ENCODE measurements at places on chromosomes 13 and 19. TPM values are rescaled to one million over a fixed set of nuclear protein-coding genes. Genes with fewer than 3 reads are reported as not detected.

TMEM86B gene
- total RNA-seq: 18.8 TPM

UHRF1 gene
- 103 TPM for total RNA-seq

TNFRSF19 gene
- not detected for total RNA-seq

BCAM gene
- not detected for total RNA-seq

IZUMO4 gene
- total RNA-seq: 17.7 TPM

ZNF888 gene
- total RNA-seq: 10.4 TPM

DNA sequence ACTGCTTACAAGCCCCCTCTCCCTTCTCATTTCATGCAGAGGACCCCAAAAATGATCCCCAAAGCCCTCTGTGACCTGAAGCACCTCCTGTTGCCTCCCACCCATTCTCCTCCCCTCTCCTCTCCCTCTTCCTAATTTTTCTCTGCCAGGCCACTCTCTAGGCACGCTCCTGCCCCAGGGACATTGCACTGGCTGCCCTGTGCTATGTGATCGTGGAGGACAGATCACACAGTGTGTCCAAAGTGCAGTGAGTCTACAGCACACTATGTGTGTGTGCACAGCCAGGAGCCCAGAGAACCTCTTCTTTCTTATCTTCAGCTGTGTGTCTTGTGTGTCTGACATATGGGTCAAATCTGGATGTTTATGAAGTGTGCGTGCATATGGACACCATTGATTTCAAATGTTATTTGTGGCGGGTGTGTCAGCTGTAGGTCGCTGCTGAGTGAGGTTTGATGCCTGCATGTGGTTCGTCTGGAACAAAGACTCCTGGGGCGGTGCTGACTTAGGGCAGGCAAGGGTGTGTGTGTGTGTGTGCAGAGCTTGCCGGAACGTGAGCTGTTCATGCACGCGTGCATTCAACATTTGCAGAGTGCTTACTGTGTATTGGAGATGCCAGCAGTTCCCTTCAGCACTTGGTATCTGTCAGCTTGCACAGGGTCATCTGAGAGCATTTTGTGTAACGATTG lies 2.1 kb upstream of the KLHL26 start:
- H3K27me3 ChIP-seq: peaks cover 9% of the 10 kb centered on the region
- peaks cover 24% of the 10 kb centered on the region for H3K4me1 ChIP-seq
- peaks cover 2% of the 10 kb centered on the region for H3K36me3 ChIP-seq

DNA sequence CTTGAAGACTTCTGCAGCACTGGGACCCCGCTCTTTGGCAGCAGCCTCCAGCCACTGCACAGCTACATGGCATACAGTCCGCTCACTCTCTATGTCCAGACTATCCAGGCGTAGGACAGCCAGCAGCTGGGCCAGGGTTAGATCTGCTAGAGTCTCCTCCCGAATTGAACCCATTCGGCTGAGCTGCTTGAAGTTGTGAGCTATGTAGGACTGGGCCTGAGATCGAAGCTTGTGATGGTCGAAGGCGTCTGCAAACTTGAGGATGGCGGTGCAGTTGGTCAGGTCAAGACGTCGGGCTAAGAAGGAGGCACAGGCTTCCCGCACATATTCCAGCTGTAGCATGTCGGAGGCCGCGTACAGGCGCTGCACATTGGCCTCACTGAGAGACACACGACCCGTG lies 900 bp downstream of the KBTBD7 start:
- H3K4me3 ChIP-seq: peak overlapping the region; percentile 95
- DNase-seq: no peak
- no peaks in the 10 kb centered on the region for H3K27me3 ChIP-seq
- peak overlapping the region; percentile 89 for H3K27ac ChIP-seq
- H3K36me3 ChIP-seq: peaks cover 39% of the 10 kb centered on the region

GRCh38 chr19:4620675-4621074 lies 18.6 kb upstream of the TNFAIP8L1 start:
- no peak overlapping the region for H3K27ac ChIP-seq
- no peaks in the 10 kb centered on the region for H3K36me3 ChIP-seq
- H3K27me3 ChIP-seq: peaks cover 6% of the 10 kb centered on the region

DNA sequence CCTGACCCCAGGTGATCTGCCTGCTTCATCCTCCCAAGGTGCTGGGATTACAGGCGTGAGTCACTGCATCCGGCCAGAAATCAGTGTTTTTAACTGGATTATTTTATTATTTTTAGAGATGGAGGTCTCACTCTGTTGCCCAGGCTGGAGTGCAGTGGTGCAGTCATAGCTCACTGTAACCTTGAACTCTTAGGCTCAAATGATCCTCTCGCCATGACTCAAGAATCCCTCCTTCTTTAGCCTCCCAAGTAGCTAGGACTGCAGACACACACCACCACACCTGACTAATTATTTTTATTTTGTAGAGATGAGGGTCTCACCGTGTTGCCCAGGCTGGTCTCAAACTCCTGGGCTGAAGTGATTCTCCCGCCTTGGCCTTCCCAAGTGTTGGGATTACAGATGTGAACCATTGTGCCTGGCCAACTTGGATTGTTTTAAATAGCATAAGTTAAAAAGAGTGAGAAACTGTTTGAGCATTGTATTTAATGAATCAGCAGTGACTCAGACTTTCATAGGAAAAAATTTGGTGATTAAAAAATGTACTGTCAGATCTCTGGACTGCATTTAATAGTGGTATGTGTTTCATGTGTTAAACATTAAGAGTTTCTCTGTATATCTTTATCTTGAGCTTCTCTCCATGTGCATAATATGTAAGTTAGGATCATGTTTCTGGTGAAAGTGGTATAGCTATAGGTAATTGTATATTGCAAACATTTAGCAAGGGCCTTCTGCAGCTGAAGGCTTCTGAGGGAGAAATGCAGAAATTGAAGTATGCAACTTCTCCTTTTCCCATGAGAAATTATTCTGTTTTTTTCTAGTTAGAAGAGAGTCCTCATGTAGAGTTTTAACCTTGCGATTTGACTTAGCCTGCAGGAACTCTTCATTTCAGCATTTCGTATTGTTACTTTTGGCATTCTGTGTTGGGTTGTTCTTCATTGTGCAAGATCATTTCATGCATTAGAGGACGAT lies 121.2 kb downstream of the PCCA start:
- no peaks in the 10 kb centered on the region for H3K27me3 ChIP-seq
- H3K27ac ChIP-seq: no peak overlapping the region
- no peak for DNase-seq
- no peak overlapping the region for H3K4me3 ChIP-seq
- H3K36me3 ChIP-seq: peaks cover 21% of the 10 kb centered on the region

DNA sequence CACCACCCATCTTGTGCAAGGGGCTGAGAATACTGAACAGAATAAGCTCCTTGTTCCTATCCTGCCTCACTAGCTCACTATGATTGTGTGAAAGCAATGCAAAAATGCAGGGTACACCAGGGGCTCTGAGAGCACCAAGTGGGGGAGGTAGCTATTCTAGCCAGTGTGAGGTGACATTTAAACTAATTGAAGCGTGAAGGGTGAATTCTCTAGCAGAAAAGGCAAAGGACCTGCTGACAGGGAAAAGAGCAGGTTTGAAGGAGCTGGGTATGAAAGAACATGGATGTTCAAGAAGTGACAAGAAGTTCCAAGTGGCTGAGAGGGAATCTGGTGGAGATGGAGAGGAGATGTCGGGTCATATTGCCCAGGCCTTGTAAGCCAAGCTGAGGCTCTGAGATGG lies 64.2 kb downstream of the SIAH3 start:
- peaks cover 4% of the 10 kb centered on the region for H3K27me3 ChIP-seq
- no peak for DNase-seq
- no peak overlapping the region for H3K4me3 ChIP-seq
- H3K4me1 ChIP-seq: no peaks in the 10 kb centered on the region
- H3K27ac ChIP-seq: no peak overlapping the region
- no peaks in the 10 kb centered on the region for H3K36me3 ChIP-seq

- H3K27me3 ChIP-seq: no peaks in the 10 kb centered on the region
- H3K36me3 ChIP-seq: peaks cover 33% of the 10 kb centered on the region
- H3K4me3 ChIP-seq: no peak overlapping the region
- no peak for DNase-seq
- H3K4me1 ChIP-seq: no peaks in the 10 kb centered on the region
- no peak overlapping the region for H3K27ac ChIP-seq
Observed at GRCh38 chr19:49626226-49626625, 13.7 kb downstream of the RRAS start.

GRCh38 chr19:41930926-41931592 lies 2.8 kb upstream of the ERFL start:
- no peak for DNase-seq
- peaks cover 18% of the 10 kb centered on the region for H3K27me3 ChIP-seq
- H3K4me1 ChIP-seq: peaks cover 27% of the 10 kb centered on the region
- no peak overlapping the region for H3K4me3 ChIP-seq
- no peak overlapping the region for H3K27ac ChIP-seq
- peaks cover 5% of the 10 kb centered on the region for H3K36me3 ChIP-seq

DNA sequence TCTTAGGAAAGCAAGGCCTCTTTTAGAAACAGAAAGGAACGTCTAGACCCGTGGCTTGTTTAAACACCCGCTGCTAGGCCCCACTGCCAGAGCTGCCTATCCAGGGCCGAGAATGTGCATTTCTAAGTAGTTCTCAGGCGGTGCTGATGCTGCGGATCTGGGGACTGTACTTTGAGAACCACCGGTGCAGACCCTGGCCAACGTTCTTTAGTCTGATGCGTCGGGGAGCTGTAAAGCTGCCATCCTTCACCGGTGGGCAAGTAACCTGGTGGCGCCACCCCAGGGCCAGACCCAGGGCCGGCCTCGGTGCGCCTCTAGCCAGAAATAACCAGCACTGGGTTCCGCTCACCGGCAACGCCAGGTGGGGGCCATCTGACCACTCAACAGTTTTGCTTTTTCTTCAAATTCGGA lies 47.1 kb downstream of the TGDS start:
- H3K27me3 ChIP-seq: peaks cover 8% of the 10 kb centered on the region
- H3K4me1 ChIP-seq: peaks cover 16% of the 10 kb centered on the region
- no peak for DNase-seq
- H3K36me3 ChIP-seq: peaks cover 8% of the 10 kb centered on the region
- H3K4me3 ChIP-seq: peak overlapping the region; percentile 89

GRCh38 chr19:18839465-18840287 lies 7.9 kb downstream of the UPF1 start:
- peaks cover 44% of the 10 kb centered on the region for H3K4me1 ChIP-seq
- no peaks in the 10 kb centered on the region for H3K27me3 ChIP-seq
- H3K4me3 ChIP-seq: no peak overlapping the region
- H3K36me3 ChIP-seq: peaks cover 21% of the 10 kb centered on the region

- H3K36me3 ChIP-seq: peaks cover 27% of the 10 kb centered on the region
- H3K4me1 ChIP-seq: peaks cover 43% of the 10 kb centered on the region
- peak overlapping the region; percentile 84 for H3K4me3 ChIP-seq
- H3K27ac ChIP-seq: peak overlapping the region; percentile 98
- peaks cover 2% of the 10 kb centered on the region for H3K27me3 ChIP-seq
Observed at GRCh38 chr19:39410831-39411080, 1.7 kb upstream of the PLEKHG2 start.

DNA sequence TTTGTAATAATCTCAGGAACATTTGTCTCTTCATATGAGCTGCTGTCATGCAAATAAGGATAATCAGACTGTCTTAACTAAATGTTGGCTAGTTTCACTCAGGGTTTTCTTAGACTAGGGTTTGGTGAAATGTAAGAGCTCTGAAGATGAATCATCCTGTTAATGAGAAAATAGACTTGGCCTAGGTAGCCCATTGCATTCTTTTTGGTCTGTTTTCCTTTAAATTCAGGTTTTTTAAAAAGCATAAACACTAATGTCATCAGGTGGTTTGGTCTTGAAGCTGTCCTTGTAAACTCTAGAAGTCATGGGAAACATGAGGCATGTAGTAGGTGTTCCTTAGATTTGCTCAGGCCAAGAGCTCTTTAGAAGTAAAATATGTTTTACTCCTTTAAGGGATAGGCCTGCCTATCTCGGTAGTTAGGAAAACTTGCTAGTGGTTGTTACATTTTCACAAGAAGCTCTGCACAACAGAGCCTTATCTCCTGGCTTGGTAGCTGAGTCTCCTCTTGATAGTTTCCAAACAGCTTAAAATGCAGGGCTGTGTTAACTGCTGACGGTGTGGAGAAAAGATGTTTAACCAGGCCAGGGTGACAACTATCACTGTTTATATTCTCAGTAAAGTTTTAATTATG lies 62.0 kb upstream of the C1QTNF9B start:
- no peak overlapping the region for H3K27ac ChIP-seq
- no peak for DNase-seq
- no peak overlapping the region for H3K4me3 ChIP-seq
- H3K27me3 ChIP-seq: peaks cover 24% of the 10 kb centered on the region

DNA sequence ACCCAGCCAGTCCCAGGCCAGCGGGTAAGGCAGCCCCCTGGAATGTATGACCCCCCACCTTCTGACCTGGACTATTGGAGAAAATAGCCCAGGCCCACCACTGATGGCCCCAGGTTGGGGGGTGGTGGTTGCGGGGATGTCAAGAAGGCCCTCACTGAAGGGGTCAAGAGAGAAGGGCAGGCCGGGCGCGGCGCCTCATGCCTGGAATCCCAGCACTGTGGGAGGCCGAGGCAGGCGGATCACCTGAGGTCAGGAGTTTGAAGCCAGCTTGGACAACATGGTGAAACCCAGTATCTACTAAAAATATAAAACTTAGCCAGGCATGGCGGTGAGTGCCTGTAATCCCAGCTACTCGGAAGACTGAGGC lies 1.5 kb upstream of the ADAMTSL5 start:
- peak overlapping the region; percentile 13 for H3K4me3 ChIP-seq
- no peak overlapping the region for H3K27ac ChIP-seq
- peaks cover 7% of the 10 kb centered on the region for H3K4me1 ChIP-seq
- no peak for DNase-seq

DNA sequence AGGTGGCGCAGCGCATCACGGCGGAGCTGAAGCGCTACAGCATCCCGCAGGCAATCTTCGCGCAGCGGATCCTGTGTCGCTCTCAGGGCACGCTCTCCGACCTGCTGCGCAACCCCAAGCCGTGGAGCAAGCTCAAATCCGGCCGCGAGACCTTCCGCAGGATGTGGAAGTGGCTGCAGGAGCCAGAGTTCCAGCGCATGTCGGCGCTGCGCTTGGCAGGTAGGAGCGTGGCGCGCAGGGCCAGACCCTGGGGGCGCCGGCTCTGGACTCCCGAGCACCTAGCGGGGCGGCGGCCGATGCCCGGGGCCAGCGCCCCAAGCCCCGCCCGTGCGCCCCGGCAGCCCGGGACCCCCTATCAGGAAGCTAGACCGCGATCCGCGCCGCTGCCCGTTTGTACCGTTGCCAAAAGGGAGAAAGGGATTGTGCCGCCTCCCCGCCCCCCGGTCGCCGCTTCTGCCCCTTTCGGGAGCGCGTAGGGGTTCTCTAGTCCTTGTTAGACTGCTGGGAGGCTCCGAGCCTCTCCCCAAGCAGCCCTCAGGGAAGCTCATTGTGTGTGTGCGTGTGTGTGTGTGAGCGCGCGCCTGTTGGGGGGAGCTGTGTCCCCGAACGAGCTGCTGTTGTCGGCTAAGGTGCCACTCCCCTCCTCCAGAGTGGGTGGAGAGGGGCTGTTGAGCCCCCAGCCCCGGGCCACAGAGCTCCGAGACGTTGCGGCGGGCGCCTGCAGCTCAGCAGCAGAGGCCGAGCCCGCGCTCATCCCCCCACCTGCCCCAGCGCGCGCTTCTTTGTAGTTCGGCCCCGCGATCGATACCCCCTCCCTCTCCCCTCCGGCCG lies 1.5 kb downstream of the ONECUT3 start:
- H3K4me3 ChIP-seq: no peak overlapping the region
- H3K27ac ChIP-seq: peak overlapping the region; percentile 67
- DNase-seq: peak; percentile 58
- H3K27me3 ChIP-seq: peaks cover 68% of the 10 kb centered on the region
- peaks cover 12% of the 10 kb centered on the region for H3K4me1 ChIP-seq
- peaks cover 2% of the 10 kb centered on the region for H3K36me3 ChIP-seq

GRCh38 chr13:37736045-37736444 lies 133.5 kb downstream of the TRPC4 start:
- no peaks in the 10 kb centered on the region for H3K4me1 ChIP-seq
- no peak overlapping the region for H3K27ac ChIP-seq
- no peaks in the 10 kb centered on the region for H3K36me3 ChIP-seq
- no peak for DNase-seq
- H3K4me3 ChIP-seq: no peak overlapping the region

- no peak overlapping the region for H3K27ac ChIP-seq
- H3K4me3 ChIP-seq: no peak overlapping the region
- DNase-seq: no peak
- no peaks in the 10 kb centered on the region for H3K4me1 ChIP-seq
- H3K27me3 ChIP-seq: peaks cover 3% of the 10 kb centered on the region
Observed at GRCh38 chr13:46527237-46527636, 25.7 kb upstream of the LRCH1 start.

Measured in activated naive CD8-positive, alpha-beta T cell treated with anti-CD3 and anti-CD28 coated beads, Interleukin-2, amount 10 ng/mL, durations not matched to agents 7 days and 5 days (primary cell).